Left ventricle myocardium superior (tissue), 1 donor: ENCODE measurements at places on chromosomes 1 and 21. TPM values are rescaled to one million over a fixed set of nuclear protein-coding genes. Genes with fewer than 3 reads are reported as not detected.

DNA sequence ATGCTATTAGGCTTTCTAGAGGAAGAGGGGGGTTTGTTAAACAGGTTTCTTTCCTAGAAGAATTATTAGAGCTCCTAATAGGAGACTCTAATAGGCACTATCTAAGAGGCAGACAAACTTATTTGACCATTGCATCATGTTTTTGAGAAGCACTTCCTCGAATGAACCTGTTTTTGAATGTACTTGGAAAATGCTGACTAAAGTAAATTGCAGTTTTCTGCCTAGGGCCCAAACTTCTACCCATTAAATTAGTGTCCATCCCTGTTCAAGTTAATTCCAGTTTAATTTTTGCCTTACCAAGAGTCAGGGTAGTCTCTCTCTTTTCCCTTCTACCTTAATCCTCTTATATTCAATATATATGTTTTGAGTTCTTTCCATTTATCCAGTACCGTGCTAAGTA lies 1029.6 kb downstream of the TTLL7 start:
- no peak for DNase-seq

GRCh38 chr1:41294216-41294615 lies 52.1 kb upstream of the SCMH1 start:
- no peak for DNase-seq

- no peak for DNase-seq
Observed at GRCh38 chr1:180585994-180586359, 27.2 kb downstream of the OVAAL start.

DNA sequence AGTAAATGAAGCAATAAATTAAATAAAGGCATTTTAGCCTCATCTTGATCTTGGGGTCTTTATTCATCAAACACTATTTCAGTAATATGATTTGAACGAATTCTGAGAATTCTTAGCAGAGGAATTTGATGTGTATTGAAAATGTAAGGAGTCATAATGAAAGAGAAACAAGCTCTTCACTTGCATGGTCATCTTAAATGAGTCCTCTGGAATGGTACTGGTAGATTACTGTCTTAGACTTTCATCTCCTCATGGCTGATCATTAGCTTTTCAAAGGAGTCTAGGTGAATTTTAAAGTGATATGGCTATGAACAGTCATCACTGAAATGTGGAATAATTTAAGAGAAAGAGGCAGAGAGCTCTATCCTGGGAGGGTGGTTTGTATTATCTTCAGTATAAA lies 30.0 kb downstream of the PRRC2C start:
- no peak for DNase-seq

DNA sequence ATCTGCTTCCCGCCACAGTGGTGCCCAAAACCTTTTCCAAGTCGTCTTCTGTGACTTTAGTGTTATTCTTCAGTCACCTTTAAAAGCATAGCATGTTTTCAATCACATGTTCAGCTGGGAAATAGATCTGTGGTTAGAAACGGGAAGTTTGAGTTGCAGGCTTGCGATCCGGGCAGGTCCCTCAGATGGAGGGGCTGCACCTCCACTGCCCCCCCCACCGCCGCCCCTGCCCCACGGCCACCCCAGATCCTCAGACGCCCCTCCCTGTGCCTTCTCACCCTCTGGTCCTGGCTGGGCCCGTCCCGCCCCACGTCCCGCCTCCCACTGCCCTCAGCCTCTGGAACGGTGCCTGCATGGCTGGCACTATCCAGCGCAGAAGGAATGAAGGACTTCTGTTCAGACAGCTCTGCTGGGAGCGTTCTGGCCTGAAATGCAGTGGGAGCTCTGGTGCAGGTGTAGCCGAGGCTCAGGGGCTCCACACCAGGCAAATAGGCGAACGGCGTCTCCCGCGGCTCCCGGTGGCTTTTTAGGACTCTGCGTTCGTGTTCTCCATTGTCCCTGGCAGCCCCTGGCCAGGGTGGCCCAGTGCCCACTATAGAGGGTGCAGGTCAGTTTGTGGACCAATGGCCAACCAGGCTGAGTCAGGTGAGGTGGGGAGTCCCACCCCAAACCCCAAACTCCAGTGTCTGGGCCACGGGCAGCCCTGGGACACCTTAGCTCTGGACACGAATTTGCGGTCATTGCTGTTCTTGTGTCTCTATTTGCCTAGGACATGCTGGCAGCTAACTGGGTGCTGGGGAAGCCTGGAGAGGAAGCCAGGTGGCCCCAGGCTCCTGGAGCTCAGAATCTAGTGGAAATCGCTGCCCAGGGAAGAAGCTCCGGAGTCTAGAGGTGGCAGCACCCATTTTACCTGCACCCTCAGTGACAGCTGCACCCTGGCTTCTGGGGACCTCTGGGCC lies 67.1 kb downstream of the FAAP20 start:
- DNase-seq, result peak; percentile 76

- DNase-seq, result no peak
Observed at GRCh38 chr21:42463861-42464515, 32.0 kb downstream of the RSPH1 start.

Gene KRTAP19-1
- total RNA-seq, result not detected

Gene ADORA3
- 4.1 TPM for total RNA-seq

- no peak for DNase-seq
Observed at GRCh38 chr1:40868051-40868723, 6.0 kb upstream of the CITED4 start.

- no peak for DNase-seq
Observed at GRCh38 chr1:201898992-201899391, 10.3 kb downstream of the SHISA4 start.

GRCh38 chr1:46487818-46488218 lies 1.8 kb upstream of the DMBX1 start:
- DNase-seq, result no peak

- no peak for DNase-seq
Observed at GRCh38 chr1:241157435-241157834, 199.6 kb downstream of the RGS7 start.

- DNase-seq, result no peak
Observed at GRCh38 chr1:154729031-154729442, 121.1 kb upstream of the ADAR start.

DNA sequence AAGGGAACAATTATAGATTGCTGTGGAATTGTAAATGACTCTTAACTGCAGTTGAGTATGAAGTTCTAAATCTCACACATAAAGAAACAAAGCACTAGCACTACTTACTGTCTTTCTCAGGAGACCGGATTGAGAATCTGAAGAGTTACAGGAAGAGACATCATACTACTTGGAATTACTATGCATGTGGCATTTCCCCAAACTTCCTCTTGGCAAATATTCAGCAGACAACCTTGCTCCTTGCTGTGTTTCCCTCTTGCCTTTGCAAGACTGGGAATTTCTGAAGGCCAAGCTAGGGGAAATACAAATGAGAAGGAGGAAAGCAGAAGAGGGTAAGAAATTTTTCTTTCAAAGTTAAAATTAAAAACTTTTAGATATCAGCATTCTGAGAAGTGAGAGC lies 173.6 kb upstream of the KCTD3 start:
- DNase-seq, result no peak

GRCh38 chr1:12460911-12461621 lies 156.9 kb downstream of the DHRS3 start:
- peak; percentile 77 for DNase-seq

GRCh38 chr1:201016211-201016651 lies 7.3 kb downstream of the KIF21B start:
- peak; percentile 53 for DNase-seq

Gene TESK2
- 1.9 TPM for total RNA-seq

Gene CCDC30
- 1.2 TPM for total RNA-seq

Gene KCNN3
- total RNA-seq, result 4.0 TPM

- no peak for DNase-seq
Observed at GRCh38 chr1:226663327-226663704, 75.8 kb downstream of the ITPKB start.

DNA sequence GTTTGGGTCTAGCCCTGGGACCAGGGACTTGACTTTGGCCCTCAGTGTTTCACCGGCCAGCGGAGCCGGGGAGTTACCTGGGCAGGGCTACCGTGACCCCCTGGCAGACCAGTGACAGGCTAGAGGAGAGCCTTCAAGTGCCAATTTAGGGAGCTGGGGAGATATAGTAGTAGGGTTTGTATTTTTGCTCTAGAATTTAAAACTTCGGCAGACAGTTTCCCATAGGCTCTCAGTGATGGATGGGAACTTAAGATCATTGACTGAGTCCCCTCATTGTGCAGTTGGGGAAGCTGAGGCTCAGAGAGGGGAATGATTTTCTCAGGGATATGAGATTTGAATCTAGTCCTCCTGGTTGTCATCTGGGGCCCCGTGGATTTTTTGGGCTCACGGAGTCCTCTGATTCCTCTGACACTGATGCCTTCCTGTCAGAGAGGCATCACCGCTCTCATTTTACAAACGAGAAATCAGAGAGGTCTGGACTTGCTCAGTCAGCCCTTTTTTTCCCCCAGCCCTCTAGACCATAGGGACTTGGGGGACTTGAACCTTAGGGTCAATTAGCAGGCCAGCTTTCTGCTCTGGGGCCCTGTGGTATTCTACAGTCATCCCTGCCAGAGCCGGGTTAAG lies 58.3 kb upstream of the ACOT11 start:
- DNase-seq, result no peak

Gene CD84
- total RNA-seq, result 2.8 TPM

Gene ASCL5
- not detected for total RNA-seq

DNA sequence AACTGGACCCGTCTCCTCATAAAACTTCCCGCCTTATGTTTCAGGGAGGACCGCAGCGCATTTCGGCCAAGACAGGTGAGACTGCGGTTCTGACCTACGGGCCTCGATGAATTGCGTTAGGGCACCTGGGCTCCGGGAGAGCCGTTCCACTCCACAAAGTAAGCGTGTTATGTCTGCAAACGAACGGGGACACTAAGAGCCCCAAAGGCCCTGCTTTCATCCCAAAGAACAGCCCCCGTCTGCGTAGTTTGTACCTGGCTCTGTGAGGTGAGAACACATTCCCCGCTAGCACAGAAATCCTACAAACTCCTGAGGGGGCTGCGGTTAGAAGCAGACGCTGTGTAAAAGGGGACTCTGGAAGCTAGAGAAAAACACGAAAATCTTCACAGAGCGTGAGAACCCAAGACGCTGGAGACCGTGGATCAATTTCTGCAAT lies 41.6 kb upstream of the PPIAL4F start:
- DNase-seq, result no peak

GRCh38 chr1:169348383-169349036 lies 19.1 kb downstream of the NME7 start:
- no peak for DNase-seq

Gene KANK4
- total RNA-seq, result 0.25 TPM

Gene CCT3
- 131 TPM for total RNA-seq

DNA sequence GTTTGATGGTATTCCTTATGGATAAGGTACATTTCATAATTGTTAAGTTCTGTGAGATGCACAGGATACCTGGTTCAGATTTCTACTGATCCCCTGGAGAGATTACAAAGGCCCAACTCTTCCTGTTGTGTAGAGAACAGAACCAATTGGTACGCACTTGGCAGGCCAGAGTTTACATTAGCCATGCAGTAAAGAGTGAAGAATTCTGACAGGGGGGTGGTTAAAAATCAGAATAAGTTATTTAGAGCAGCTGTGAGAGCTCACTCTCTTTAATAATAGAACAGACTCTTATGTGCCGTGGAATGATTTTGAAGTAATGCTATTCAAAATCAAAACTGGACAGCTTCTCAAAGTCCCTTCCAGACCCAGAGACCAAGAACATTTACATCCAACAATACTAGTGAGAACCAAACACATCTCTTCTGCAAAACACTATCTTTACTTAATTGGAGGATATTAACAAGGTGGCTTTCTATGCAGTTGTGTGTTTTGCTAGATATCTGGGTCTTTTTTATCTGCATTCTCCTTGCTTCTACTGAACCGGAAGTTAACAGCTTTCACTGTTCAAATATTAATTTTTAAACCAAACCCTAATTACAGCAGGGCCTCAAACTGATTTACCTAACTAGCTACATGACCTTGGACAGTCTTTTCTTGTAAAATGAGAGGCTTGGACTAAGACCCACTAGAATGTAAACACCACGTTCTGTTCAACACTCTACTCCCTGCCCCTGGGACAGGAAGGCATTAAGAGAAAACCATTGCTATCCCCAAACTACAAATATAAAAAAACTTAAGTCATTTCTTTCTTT lies 4.0 kb downstream of the USP24 start:
- DNase-seq, result no peak

DNA sequence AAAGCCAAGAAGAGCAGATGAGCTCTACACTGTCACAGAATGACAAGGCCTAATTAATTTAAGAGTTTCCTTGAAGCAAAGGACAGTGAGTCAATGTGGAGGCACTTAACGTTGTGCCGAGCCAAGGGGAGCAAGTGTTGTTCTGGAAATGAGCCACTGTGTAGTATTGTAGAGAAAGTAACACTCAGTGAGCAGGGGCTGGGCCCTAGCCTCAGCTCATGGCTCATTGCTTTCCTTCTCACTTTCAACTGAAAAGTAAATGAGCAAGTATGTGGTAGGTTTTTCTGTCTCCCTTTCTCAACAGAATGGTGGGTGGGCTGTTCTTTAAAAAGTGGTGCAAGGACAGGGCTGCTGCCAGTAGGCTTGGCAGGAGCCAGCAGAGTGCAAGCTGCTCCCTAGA lies 11.8 kb upstream of the KIAA0040 start:
- no peak for DNase-seq

DNA sequence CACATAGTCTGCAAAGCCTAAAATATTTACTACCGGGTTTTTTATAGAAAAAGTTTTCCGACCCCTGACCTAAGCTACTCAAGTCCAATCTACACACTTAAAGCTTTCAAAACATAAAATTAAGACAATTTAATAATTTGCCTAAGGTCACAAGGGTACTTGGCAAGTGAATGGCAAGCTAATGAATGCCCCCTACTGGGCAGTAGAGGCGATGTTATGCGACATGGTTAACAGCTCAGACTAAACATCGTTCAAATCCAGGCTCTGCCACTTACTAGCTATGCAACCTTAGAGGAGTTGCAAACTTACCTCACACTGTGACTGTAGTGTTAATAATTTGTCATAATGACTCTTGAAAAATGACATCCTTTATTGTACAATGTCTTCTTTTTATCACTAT lies 317.2 kb upstream of the NFIA start:
- no peak for DNase-seq

Gene FABP3
- total RNA-seq, result 4,698 TPM

DNA sequence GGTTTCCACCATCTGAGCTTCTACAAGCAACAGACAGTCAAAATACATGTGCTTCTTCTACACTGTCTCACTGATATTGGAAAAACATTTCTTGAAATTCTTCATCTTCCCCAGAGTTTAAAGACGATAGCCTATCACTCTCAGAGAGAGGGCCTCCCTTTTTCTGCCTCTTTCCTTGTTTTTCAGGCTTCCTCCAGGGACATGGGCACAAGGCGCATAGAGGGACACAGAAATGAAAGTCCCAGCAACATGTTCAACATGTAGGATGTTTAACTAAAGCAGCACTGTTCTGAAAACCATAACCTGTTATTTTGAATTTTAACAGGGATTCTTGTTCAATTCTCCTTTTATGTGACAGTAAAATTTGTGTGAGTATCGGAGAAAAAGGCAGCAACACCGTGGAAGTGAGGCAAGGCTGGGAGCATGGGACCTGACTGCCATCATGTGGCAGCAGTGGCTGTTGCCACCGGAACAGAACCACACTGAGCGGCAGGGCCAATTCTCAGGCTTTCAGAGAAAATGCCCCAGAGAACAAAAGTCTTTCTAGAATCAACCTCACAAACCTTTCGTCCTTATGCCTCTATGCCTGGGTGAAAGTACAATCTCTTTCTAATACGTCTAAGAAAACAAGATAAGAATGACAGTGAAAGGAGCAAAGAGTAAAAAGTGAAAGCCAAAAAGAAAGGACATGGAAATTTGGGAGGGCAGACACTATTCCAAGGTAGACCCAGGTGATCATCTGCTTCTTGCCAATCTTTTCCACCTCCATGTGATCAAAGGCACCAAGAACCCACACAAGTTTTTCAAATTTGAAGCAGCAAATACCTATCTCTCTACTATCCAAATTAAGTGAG lies 54.5 kb downstream of the PCNX2 start:
- peak; percentile 73 for DNase-seq

Gene DIO1
- total RNA-seq, result not detected
